ENCODE measurements at places on chromosomes 7 and 10. TPM values are rescaled to one million over a fixed set of nuclear protein-coding genes. Genes with fewer than 3 reads are reported as not detected.

OPALIN gene
- total RNA-seq: not detected

TRIM24 gene
- 25.1 TPM for total RNA-seq

OPN4 gene
- total RNA-seq: not detected

- no peaks in the 10 kb centered on the region for H3K27me3 ChIP-seq
- no peak for DNase-seq
- peaks cover 4% of the 10 kb centered on the region for H3K36me3 ChIP-seq
- H3K4me1 ChIP-seq: no peaks in the 10 kb centered on the region
- no peak overlapping the region for H3K27ac ChIP-seq
- no peak overlapping the region for H3K4me3 ChIP-seq
Observed at GRCh38 chr7:104137971-104138370, 69.8 kb downstream of the ORC5 start.

DNA sequence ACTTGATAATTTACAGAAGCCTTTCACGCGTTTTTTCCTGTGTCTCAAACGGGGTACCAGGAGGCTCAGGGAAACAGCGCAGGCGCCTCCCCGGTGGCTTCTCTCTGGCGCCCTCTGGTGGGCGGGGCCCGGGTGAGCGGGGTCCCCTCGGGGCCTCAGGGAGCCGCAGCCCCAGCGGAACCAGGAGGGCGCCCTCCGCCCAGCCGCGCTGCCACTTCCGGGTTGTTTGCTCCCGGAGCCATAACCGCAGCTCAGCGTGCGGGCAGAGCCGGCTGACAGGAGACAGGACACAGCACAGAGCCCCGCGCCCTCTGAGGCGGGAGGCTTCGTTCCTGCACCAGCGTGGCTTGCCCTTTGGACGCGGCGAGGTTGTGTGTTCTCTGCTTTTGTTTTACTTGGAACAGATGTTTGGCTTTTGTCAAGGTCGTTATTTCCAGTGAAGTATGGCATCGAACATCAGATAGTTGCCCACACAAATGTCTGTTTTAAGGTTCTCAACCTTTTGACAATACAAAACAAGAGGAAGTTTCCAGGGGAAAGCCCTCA lies 6.9 kb upstream of the CYP2E1 start:
- no peaks in the 10 kb centered on the region for H3K36me3 ChIP-seq
- no peak overlapping the region for H3K27ac ChIP-seq
- H3K4me1 ChIP-seq: peaks cover 11% of the 10 kb centered on the region
- peak overlapping the region; percentile 48 for H3K4me3 ChIP-seq
- H3K27me3 ChIP-seq: no peaks in the 10 kb centered on the region

- no peaks in the 10 kb centered on the region for H3K36me3 ChIP-seq
- H3K27ac ChIP-seq: no peak overlapping the region
- H3K27me3 ChIP-seq: no peaks in the 10 kb centered on the region
- no peak for DNase-seq
- no peaks in the 10 kb centered on the region for H3K4me1 ChIP-seq
Observed at GRCh38 chr7:20894806-20895205, 108.1 kb upstream of the SP8 start.

DNA sequence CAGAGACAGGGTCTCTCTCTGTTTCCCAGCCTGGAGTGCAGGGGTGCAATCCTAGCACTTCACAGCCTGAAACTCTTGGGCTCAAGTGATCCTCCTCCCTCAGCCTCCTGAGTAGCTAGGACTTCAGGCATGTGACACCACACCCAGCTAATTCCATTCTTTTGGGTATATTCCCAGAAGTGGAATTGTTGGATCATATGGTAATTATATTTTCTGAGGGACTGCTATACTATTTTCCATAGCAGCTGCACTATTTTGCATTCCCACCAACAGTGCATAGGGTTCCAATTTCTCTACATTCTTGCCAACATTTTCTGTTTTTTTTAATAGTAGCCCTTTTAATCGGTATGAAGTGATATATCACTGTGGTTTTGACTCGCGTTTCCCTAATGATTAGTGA lies 30.0 kb upstream of the RAB11FIP2 start:
- no peaks in the 10 kb centered on the region for H3K36me3 ChIP-seq
- no peaks in the 10 kb centered on the region for H3K4me1 ChIP-seq
- no peak for DNase-seq
- H3K27ac ChIP-seq: no peak overlapping the region

GRCh38 chr7:2651847-2652735 lies 20.3 kb downstream of the TTYH3 start:
- H3K27ac ChIP-seq: no peak overlapping the region
- no peaks in the 10 kb centered on the region for H3K4me1 ChIP-seq
- H3K4me3 ChIP-seq: no peak overlapping the region
- no peaks in the 10 kb centered on the region for H3K27me3 ChIP-seq
- H3K36me3 ChIP-seq: peaks cover 26% of the 10 kb centered on the region

- H3K27me3 ChIP-seq: no peaks in the 10 kb centered on the region
- no peaks in the 10 kb centered on the region for H3K36me3 ChIP-seq
- no peak overlapping the region for H3K4me3 ChIP-seq
- H3K27ac ChIP-seq: no peak overlapping the region
Observed at GRCh38 chr10:21813946-21814345, 189.6 kb downstream of the DNAJC1 start.

DNA sequence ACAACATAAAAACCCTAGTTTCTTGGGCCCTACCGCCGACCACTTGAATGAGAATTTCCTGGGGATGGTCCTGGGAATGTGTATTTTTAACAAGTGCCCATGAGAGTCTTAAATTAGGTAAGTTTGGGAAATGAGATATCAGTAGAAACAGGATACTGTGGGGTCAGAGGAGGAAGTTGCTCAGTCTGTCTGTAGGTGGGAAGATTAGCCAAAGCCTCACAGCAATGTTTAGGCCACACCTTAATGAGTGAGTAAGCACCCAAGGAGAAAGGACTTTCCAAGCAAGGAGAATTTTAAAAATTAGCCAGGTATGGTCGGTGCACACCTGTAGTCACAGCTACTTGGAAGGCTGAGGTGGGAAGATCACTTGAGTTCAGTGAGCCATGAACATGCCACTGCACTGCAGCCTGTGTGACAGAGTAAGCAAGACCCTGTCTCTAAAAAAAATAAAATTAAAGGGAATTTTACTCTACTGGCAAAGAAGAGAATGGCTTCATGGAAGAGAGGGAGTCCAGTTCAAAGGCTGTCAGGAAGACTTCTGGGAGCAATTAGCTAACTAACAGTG lies 31.9 kb downstream of the PAPSS2 start:
- no peaks in the 10 kb centered on the region for H3K36me3 ChIP-seq
- H3K27me3 ChIP-seq: no peaks in the 10 kb centered on the region
- peaks cover 5% of the 10 kb centered on the region for H3K4me1 ChIP-seq

DNA sequence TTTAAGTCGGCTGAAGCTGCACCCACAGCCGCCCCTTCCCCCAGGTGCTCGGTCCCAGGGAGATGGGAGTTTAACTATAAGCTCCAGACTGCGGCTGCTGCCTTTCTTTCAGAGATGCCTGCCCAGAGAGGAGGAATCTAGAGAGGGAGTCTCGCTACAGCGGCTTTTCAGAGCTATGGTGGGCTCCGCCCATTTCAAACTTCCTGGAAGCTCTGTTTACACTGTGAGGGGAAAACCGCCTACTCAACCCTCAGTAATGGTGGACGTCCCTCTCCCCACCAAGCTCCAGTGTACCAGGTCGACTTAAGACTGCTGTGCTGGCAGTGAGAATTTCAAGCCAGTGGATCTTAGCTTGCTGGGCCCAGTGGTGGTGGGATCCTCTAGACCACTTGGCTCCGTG lies 135.4 kb downstream of the CXCL12 start:
- H3K27ac ChIP-seq: no peak overlapping the region
- H3K36me3 ChIP-seq: no peaks in the 10 kb centered on the region
- H3K4me3 ChIP-seq: no peak overlapping the region

CNPY1 gene
- total RNA-seq: not detected

ZPBP gene
- total RNA-seq: not detected

DNA sequence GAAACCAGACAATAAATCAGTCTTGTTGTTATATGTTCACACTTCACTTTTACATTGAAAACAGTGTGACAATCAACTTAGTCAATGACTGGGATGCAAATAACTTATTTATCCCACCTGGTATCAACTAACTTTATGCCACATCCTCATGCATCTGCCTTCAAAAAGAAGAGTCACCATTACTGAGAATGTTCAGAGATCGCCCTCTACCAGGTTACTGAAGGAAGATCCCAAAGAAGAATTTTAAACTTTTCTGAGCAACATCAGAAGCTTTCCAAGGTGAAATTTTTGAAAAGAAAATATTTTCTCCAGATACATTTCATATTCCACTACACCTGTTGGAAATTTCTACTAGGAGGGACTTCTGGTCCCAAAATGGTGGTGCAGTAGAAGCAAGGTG lies 359.5 kb downstream of the PTPRN2 start:
- no peak overlapping the region for H3K4me3 ChIP-seq
- H3K27me3 ChIP-seq: no peaks in the 10 kb centered on the region
- DNase-seq: no peak
- no peak overlapping the region for H3K27ac ChIP-seq
- H3K4me1 ChIP-seq: no peaks in the 10 kb centered on the region

- no peak overlapping the region for H3K27ac ChIP-seq
- H3K27me3 ChIP-seq: no peaks in the 10 kb centered on the region
- peaks cover 20% of the 10 kb centered on the region for H3K4me1 ChIP-seq
- H3K36me3 ChIP-seq: no peaks in the 10 kb centered on the region
- no peak overlapping the region for H3K4me3 ChIP-seq
Observed at GRCh38 chr7:50959991-50960390, 177.3 kb upstream of the GRB10 start.

GPNMB gene
- total RNA-seq: 309 TPM

- no peaks in the 10 kb centered on the region for H3K27me3 ChIP-seq
- no peaks in the 10 kb centered on the region for H3K36me3 ChIP-seq
- no peak overlapping the region for H3K27ac ChIP-seq
Observed at GRCh38 chr7:18855796-18856195, 261.6 kb downstream of the TWIST1 start.

DNA sequence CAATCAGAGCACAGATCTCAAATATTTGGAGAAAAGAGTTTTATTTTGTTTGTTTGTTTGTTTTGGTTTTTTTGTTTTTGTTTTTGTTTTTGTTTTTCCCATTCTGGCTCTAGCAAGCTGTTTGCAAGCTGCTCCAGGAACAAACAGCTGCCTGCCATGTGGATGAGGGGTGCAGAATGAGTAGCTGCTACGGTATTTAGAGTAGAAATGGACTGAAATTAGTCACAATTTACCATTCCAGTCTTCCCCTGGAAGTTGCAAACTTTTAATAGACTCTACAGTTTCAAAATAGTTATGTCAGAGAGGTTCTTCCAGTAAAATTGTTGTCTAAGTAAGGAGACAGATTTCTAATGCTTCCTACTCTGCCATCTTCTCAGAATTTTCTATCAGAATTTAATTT lies 27.1 kb upstream of the TAS2R16 start:
- no peaks in the 10 kb centered on the region for H3K27me3 ChIP-seq
- DNase-seq: no peak
- H3K27ac ChIP-seq: no peak overlapping the region
- no peaks in the 10 kb centered on the region for H3K36me3 ChIP-seq
- no peaks in the 10 kb centered on the region for H3K4me1 ChIP-seq

TPST1 gene
- total RNA-seq: 18.1 TPM

DNA sequence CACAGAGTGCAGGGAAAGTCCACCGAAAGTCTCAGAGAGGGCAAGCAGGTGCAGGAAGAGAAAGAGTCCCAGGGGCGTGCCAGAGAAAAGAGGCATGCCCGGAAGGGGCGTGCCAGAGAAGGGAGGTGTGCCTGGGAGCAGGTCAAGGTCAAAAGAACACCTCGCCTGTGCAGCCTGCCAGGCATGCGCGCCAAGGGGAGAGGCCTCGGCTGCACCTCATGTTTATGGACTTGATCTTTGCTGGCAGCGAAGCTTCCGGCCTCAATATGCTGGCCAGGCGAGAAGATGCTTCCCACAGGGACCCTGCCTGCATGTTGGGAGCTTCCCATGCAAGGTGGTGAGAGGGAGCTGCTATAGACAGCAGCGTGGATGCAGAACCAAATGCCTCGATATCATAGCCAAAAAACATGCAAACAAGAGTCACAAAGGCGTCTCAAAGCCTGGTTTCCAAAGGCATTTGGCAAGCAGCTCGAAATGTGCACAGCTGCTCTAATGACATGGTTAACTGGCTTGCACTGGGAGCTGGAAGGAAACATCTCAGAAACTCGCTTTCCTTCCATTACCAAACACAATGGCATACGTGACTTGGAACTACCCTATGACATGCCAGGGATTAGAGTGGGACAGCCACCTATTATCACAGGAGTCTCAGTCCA lies 192.5 kb upstream of the PPP2R2D start:
- DNase-seq: peak; percentile 18
- no peaks in the 10 kb centered on the region for H3K36me3 ChIP-seq
- H3K27ac ChIP-seq: no peak overlapping the region
- no peaks in the 10 kb centered on the region for H3K27me3 ChIP-seq
- H3K4me1 ChIP-seq: no peaks in the 10 kb centered on the region
- H3K4me3 ChIP-seq: no peak overlapping the region
